ENCODE measurements at places on chromosomes 5 and 9. TPM values are rescaled to one million over a fixed set of nuclear protein-coding genes. Genes with fewer than 3 reads are reported as not detected.

GRCh38 chr5:173577166-173577565, 39.3 kb downstream of the BOD1 start:
- no peak for DNase-seq

DNA sequence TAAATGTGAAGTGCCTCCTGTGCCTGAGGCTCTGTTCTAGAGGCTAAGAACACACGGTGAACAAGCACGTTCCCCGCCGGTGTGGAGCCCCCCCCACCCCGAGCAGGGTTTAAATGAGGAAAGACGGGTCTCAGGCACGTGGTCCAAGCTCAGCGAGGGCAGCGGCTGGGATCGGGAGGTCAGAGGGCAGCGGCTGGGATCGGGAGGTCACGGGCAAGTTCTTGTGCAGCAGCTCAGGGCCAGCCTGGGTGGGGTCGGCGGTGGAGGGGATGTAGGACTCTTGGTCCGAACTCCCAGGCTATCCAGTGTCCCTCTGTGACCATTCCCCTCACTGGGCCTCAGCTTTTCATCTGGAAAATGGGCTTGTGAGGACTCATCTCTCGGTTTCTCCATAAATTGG, 2.7 kb upstream of the GBGT1 start:
- DNase-seq = peak; percentile 76

DNA sequence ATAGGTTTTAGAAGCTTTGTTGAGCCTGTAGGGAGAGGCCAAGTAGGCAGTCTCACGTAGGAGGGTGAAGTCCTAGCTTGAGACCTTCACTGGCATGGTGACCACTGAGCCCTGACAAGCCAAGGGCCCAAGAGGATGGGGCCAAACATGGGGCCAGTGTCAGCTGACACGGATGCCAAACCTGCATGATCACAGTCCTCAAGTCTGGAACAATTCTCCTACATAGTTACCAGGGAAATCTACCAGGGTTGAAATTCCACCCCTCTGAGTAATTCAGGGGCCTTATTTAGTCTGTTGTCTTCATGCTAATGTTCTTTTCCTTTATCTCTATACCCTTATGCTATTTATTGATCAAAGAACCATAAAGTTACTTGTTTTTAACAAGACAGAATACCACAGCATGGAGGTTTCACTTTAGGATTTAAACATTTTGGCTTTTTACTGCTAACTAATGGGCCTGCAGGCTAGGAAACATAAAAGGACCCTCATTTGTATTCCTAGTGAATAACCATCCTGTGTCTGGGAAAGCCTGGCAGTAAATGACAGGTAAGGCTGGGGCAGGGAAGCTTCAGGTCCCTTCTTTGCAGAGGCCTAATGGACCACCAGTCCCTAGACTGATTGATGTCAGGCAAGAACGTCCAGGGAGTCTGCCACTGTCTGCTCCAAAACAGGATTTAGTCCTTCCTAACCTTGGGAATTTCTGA, 140.8 kb downstream of the FGF1 start:
- DNase-seq = no peak

SIMC1 gene
- total RNA-seq = 14.7 TPM

PIP5K1B gene
- 31.0 TPM for total RNA-seq
